ENCODE measurements at places on chromosomes 16 and 17.

- DNase-seq = no peak
Measured at GRCh38 chr17:71180801-71181385, 939.9 kb upstream of the SOX9 start.

DNA sequence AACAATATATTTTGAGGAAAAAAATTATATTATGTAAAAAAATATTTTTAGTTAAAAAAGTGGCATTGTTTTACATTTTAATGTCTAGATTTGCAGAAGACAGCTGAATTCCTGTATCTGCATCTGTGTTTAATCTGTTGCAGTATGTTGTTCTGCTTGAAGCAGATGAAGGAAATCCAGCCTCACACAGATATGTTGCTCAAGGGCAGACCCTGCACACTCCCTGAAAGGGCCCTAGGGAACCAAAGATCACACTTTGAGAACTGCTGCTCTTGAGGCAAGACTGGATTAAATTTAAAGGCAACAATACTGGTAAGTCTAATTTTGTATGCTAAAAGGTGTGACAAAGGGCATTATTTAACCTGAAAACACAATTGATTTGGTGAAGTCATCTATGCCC is 16.4 kb upstream of the SLC6A4 start:
- no peak for DNase-seq

DNA sequence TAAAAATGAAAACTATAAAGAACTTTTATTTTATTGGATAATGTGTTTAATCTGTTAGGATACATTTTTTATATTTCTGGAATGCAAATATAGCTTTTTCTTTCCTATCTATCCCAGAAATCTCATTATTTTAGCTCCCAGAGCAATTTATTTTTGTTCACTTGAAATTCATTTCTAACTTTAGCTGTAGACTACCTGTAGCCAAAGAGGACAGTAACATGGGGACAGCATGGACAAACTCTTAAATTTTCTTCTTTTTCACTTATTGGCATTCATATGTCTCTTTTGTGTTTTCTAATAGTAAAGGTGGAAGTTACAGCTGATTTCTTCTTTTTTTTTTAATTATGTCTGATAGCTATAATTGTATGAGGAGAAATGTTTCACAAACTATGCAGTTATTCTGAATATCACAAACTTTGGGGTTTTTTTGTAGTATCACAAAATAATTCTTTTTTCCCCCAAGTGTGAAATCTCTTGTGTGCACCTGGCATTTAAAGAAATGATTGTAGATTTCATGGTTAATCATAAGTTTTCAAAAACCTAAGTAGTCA is 55.4 kb downstream of the VMP1 start:
- no peak for DNase-seq

DNA sequence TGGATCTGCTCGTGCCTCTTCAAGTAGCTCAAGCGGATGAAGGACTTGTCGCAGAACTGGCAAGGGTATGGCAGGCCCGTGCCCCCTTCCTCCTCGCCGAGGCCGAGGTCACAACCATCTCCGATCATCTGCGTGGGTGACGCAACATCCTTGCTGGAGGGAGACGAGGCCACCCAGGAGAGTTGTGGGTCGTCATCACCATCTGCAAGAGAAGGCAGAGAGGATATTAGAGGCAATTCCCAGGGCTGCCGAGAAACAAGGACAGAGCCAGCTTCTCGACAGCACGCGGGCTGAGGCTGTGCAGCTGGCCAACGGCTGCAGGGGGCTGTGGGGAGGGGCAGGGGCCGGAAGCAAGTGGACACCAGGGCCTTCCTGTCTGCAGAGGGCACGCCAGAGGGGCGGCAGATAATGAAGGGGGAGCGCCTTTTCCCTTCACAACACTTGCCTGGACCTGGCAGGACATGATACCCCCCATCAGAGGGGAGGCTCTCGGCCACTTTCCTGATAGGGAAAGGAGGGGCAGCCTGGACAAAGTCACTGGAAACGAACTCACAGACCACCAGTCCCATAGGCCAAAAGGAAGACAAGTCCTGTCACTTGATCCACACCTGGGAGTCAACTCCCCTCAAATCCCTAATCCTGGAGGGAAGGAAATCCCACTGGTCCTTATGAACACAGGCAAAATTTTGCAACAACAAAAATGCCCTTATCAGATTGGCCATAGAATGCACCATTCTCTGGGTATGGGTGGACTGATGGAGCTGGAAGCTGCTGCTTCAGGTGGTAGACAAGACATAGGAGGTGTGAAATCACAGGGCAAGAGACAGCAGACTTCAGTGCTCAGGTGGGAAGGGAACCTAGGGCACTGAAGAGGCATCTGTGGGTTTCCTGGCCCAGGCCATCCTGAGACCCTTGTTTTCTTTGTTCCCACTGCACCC is 217.0 kb downstream of the ZNF423 start:
- no peak for DNase-seq

DNA sequence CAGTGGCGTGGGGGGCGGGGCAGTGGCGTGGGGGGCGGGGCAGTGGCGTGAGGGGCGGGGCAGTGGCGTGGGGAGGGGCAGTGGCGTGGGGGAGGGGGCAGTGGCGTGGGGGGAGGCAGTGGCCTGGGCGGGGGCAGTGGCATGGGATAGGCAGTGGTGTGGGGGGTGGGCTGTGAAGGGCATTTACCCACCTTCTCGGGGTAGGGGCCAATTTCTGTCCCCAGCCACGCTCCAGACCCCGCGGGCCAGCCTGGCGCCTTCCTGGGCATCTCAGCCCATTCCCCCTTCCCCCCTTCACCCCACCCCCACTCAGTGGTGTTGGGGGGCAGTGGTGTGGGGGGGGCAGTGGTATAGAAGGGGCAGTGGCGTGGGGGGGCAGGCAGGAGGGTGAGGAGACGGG is 92.7 kb downstream of the LITAF start:
- DNase-seq = no peak

GRCh38 chr17:40956401-40957254 is 10.1 kb downstream of the KRT39 start:
- DNase-seq = no peak

DNA sequence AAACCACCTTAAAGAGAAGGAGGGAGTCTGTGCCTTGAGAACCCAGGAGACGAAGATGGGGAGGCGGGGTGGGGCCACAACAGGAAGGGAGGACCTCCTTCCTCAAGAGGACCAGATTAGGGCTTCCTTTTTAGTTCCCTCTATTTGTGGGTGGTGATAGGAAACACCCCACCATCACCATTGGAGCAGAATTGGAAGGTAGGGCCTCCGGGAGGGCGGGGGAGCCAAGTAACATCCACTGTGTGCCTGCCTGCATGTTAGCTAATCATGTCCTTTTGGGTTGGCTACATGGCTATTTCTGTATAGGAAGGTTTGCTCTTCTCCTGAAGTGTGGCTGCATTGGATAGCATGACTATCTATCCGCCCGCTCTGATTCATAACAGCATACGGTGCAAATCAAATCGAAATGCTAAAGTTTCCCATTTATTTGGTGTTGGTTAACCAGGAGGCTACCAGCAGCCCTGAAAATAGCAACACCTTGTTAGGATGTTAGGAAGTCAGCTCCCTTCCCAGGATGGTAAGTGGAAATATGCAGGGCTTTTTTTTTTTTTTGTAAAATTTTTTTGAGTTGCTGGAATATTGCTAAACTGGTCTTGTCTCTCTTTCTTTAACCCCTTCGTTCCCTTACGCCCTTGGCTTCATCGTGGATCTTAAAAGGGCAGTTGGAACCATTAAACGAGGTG is 4.2 kb downstream of the SYT17 start:
- DNase-seq = no peak

DNA sequence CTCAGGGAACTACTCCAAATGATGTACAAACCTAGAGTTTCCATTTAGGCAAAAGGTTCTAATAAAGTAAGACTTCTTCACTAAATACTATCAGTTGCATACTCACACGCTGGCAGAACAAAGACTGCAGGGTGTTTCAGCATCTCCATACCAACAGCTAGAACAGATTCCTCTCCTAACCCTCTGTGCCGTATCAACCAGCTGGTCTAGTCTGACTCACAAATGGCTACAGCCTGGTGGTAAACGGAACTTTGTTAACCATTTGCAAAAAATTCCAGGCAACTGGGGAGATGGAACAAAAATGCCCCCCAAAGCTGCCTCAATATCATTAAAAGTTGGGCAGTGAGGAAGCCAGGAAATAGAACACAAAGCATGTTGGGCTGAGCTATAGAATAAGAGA is 217.1 kb downstream of the GRIN2A start:
- DNase-seq = no peak

DNA sequence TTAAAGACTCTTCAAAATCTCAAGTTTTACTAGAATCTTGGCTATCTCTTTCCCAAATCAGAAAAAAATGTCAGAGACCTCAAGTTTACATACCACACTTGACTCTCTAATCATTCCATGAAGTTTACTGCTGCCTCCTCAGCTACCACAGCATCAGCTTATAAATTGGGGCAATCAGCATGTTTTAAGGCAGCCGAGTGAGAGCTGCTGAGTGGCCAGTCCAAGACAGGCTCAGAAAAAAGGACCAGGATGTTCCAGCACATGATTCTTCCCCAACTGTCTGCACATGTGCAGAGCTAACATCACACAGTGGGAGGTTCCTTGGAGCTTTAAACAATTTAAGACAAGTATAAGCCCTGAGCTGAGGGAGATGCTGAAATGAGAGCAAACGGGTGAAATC is 140.6 kb upstream of the NUDT7 start:
- DNase-seq = no peak

- no peak for DNase-seq
Measured at GRCh38 chr17:45091778-45092425, 30.8 kb downstream of the NMT1 start.

- no peak for DNase-seq
Measured at GRCh38 chr16:29854520-29855100, 8.4 kb downstream of the CDIPT start.

DNA sequence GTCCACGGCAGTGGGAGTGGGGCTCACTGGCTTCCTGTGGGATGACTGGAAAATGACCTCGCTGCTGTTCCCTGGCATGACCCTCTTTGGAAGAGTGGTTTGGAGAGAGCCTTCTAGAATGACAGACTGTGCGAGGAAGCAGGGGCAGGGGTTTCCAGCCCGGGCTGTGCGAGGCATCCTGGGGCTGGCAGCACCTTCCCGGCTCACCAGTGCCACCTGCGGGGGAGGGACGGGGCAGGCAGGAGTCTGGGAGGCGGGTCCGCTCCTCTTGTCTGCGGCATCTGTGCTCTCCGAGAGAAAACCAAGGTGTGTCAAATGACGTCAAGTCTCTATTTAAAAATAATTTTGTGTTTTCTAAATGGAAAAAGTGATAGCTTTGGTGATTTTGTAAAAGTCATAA is 7.8 kb upstream of the RNF213 start:
- peak; percentile 87 for DNase-seq

- no peak for DNase-seq
Measured at GRCh38 chr16:1749152-1750117, 21.9 kb downstream of the NME3 start.

- no peak for DNase-seq
Measured at GRCh38 chr16:11692171-11692570, 23.9 kb downstream of the SNN start.

- DNase-seq = no peak
Measured at GRCh38 chr16:66717776-66718175, 21.2 kb upstream of the CMTM4 start.

DNA sequence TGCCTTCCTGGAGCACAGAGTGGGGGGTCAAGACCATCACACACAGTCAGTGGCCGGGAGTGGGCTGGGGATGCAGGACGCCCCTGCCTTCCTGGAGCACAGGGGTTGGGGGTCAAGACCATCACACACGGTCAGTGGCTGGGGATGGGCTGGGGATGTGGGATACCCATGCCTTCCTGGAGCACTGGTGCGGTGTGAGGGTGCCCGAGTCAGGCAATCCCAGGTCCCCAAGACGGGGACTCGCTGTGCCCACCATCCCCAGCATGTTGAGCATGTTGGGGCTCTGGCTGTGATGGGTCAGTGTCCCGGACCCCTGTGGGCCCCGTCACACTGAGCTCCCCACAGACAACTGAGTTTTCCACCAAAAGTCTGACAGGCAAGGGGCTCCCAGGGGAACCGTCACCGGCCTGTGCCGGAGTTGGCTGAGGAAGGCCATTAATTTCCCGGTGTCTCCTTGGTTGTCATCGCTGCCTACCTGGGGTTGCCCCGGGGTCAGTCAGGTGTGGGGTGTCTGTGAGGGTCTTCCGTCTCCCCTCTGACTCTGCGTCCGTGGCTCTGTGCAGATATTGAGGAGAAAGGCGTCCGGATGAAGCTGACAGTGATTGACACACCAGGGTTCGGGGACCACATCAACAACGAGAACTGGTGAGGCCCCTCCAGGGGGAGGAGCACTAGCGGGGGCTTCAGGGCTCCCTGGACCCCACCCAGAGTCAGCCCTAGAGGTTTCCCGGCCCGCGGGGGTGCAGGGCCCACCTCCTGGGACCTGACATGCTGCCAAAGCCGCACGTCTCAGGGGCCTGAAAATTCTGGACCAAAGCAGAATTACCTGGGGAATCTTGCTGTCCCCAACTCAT is 347.1 kb downstream of the SEC14L1 start:
- no peak for DNase-seq

DNA sequence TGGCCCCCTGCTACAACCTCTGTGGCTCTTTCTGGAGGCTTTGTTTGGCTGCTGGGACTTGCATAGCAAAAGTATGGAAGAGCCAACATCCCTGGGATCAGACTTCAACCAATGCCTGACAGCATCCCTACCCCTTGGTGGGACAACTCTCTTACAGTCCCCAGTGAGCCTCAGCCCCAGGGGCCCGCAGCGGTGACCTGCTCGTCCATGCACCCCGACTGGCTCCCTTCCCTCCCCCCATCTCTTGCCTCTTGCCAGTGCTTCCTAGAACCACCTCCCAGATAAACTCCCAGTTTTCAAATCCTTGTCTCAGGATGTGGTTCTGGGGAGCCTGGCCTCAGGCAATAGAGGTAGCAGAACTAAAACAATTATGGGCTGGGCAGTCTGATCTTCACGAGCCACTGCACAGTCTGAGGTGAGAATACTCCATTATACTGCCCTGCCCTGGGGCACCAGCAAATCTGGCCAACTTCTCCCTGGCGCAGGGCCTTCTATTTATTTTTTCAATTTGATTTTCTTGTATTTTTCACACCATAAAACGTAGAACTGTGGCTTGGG is 86.6 kb upstream of the BRD7 start:
- no peak for DNase-seq

GRCh38 chr16:1548727-1549126 is 15.3 kb downstream of the TMEM204 start:
- no peak for DNase-seq

- DNase-seq = no peak
Measured at GRCh38 chr16:68377667-68378393, 67.0 kb downstream of the PRMT7 start.

GRCh38 chr16:65679785-65680184 is 557.9 kb upstream of the CDH11 start:
- DNase-seq = no peak

Measured in SHP77 treated with DMSO at 0.1 percent for 48 hours (cell line).